ENCODE measurements at places on chromosomes 6 and 20.

DNA sequence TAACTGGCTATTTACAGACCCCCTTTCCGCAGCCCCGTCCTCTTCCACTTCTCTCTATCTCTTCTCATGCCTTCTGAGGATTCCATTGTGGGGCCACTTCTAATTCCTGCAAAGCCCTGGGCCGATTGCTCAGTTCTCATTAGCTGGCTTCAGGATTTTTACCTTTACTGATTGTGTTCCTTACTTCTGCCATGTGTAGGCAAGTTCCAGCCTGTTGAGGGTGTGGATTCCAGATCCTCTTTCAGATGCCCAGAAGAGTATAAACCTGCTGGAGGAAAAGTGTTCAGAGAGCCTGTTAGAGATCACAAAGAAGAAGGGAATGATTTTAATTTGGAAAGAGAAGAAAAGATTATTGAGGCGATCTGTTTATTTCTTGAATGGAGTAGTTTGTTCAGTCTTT, 5.4 kb downstream of the DSE start:
- no peak for DNase-seq

DNA sequence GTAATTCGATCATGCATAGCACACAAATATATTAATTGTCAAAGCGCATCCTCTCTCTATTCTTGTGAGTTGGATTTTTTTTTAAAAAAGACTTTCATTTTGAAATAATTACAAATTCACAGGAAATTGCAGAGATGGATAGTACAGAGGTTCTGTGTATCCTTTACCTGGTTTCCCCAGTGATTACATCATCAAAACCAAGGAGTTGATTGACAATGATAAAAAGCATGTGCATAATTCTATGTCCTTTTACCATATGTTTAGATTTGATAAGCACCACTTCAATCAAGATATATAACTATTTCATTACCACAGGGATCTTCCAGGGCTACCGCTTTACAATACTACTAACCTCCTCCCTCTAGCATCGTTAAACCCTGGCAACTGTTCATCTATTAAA, 40.2 kb downstream of the CCN2 start:
- DNase-seq = no peak

DNA sequence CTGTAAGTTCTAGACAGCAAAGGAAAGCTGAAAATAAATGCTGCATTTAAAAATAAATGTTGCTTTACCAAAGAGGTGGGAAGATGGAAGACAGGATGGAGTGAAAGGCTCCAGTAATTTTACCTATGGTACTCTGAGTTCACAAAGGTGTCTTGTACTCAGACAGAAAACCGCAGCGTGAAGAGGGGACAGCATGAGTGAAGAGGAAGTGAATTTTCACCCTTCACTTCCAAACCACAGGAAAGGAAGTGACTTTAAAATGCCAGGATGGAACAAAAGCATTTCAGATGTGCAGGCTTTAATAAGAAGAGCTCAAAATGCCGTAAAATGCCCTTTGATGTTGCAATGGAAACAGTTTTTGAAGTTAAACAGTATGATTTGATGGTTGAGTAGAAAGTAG, 91.2 kb upstream of the TINAG start:
- DNase-seq = no peak

GRCh38 chr6:12238219-12238618, 51.9 kb upstream of the EDN1 start:
- no peak for DNase-seq

DNA sequence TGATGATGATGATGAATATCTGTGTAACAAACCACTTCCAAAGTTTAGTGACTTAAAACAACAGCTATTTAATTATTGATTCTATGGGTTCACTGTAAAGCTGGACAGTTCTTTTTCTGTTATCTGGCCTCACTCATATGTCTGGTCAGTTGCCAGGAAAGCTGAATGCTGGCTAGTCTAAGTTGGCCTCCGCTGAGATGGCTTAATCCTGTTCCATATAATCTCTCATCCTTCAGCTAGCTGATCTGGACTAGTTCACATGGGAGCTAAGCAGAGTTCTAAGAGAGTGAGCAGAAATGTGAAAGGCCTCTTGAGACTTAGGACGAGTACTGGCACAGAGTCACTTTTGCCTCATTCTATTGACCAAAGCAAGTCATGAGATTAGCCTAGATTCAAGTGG, 334.7 kb upstream of the FLRT3 start:
- DNase-seq = no peak

DNA sequence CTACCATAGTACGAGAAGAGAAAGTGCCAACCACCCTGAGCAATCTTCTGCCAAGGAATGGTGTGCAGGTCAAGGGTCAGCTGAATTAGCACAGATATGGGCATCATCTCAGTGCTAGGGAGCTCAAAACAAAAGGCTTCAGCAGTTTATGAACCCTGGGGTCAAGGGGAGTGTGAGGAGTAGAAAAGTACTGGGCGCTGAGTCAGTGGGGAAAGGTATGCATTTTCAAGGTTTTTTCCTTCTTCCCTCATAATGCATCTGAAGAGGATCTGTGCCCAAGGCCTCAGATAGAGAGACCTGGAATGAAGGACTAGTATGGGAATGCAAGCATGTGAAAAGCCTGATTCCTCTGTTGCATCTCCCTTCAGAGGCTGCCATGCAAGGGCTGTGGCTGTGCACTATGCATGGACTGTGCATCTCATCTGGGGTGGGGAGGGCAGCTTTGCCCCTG, 81.7 kb downstream of the PERP start:
- DNase-seq = no peak

- no peak for DNase-seq
These were observed 252.3 kb upstream of the KCNG1 start for GRCh38 chr20:51275181-51275580.

DNA sequence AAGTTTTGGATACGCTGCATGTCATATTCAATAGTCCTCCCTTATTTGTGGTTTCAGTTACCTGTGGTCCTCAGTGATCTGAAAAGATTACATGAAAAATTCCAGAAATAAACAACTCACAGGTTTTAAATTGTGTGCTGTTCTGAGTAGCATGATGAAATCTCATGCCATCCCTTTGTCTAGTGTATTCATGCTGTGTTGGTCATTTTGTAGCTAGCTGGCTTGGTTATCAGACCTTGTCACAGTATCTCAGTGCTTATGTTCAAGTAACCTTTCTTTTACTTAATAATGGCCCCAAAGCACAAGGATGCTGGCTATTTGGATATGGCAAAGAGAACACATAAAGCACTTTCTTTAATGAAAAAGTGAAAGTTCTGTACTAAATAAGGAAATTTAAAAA, 78.3 kb downstream of the FUT9 start:
- no peak for DNase-seq

GRCh38 chr20:47061549-47061948, 166.9 kb downstream of the EYA2 start:
- DNase-seq = no peak

GRCh38 chr6:109091314-109092024, 3.2 kb downstream of the SESN1 start:
- DNase-seq = no peak

- DNase-seq = no peak
These were observed 123.2 kb downstream of the TFAP2C start for GRCh38 chr20:56752274-56752673.

- no peak for DNase-seq
These were observed 556.6 kb upstream of the CDH4 start for GRCh38 chr20:60695226-60696000.

DNA sequence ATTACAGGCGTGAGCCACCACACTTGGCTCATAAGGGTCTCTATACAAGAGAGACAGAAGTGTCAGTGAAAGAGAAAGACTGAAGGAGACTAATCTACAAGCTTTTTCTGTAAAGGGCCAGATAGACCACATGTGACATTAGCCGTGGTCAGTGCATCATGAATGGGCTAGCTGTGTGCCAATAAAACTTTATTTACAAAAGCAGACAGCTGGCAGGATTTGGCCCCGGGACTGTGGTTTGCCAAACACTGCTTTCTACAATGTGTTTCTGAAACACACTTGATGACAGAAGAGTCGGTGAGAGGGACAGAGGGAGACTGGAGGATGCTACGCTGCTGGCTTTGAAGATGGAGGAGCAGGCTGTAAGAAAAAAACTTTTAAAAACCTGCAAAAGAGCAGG, 285.4 kb downstream of the TFAP2C start:
- no peak for DNase-seq

DNA sequence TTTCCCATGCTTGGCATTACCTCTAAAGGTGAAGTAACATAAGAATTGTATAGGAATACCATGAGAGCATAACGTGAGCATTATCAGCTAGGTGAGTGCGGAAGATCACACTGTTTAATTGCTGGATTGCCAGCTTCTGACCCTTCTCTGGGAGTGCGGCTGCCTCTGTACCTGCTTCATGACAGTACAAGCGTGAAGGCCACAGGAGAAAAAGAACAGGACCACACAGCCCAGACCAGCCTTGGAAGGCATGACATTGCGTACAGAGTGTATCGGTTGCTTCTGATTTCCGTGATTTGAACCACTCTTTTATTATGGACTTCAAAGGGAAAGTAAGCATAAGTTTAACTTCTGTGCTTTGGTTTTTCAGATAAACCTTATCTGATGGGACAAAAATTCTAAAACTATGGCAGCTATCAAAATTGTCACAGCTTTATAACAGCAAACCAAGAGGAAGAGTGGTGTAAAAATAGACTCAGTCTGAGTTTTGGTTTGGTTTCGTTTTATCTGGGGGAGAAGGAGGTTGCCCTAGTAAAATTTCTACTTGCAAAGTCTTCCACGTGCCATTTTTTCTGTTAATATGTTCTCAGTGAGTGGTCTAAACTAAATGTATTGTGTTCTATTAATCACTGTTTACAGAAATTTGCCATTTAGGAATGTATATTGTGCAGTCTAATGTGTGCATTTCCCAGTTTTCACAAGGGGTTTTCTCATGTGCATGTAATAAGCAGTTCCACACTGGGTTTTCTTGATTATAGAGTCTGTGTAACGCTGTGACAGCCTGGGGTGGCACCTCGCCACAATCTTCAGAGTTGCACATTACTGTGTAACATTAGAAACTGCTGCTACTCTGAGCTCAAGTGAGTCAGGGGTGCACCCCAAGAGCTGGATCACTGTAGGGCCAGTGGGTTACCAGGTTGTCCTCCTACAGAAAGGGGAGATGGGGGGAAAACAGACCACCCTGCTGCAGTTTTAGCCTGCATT, 97.3 kb downstream of the RPP40 start:
- no peak for DNase-seq

DNA sequence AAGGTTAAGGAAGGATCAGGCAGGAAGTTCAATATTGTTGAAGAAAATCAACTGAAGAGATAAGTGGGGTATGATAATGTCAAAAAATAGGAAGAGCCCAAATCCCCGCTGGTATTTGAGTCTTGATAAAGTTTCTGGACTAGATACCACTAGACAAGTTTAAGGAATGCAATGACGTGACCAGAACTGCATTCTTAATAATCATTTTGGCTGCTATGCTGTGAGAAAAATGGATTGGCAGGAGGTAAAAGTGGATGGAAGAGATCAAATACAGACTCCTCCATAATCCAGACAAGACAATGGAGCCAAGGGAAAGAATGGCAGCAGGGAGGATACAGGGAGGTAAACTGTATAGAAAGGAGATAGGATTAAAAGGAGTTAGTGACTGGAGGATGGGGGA, 128.2 kb downstream of the COL12A1 start:
- no peak for DNase-seq

GRCh38 chr20:12074111-12074655, 156.5 kb downstream of the BTBD3 start:
- no peak for DNase-seq

DNA sequence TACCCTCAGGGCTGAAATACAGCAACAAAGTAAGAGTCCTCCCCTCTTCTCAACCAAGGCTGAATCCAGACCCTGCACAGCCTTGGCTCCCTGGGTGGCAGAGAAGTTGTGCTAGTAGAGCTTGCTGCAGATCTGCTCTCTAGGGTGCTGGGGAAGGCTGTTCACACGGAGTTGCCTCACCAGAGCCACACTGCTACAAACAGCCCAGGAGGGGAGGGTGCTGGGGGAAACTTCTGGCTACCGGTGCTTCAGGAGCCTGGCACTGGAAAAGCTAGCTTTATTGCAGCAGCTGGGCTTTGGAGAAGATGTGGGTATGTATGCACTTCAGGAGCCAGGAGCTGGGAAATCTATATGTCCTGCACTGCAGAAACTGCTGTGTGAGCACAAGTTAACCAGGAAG, 37.6 kb upstream of the SUPT3H start:
- no peak for DNase-seq

DNA sequence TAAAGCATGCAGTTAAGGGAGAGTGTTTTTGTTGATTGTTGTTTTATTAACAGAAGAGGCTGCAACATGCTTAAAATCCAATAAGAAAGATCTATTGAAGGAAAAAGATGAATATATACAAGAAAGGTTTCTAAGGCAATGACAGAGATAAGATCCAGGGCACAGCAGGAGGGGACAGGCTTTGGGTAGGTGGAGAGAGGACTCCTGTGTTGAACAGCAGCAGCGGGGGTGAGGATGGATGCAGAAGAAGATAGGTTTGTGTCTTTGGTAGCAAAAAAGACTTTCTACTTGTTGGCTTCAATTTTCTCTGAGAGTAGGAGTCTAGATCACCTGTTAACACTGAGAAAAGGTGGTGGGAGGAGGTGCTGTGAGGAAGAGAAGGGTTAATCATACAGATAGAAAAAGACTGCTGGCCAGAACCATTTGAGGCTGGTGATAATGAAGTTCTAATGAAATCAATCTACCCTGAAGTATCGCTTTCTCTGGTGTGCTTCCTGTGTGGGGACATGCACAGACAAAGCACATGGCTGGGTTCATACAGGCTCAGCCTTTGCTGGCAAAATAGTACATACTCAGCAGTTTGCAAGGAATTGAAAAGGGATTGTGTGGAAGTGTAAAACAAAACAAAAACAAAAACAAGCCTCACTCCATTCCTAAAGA, 17.2 kb upstream of the DST start:
- DNase-seq = no peak

DNA sequence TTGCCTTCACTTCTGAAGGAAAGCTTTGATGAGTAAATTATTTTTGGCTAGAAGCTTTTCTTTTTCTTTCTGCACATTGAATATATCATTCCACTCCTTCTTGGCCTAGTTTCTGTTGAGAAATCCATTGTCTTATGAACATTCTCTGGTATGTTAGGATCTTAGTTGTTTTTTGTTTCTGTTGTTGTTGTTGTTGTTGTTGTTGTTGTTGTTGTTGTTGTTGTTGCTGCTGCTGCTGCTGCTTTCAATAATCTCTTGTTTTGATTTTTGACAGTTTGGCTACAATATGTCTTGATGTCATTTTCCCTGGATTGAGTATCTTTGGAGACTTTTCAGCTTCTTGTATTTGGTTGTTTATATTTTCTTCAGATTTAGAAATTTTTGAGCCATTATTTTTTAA, 836.5 kb upstream of the MAN1A1 start:
- no peak for DNase-seq

- peak; percentile 70 for DNase-seq
These were observed 4.3 kb upstream of the CEBPB start for GRCh38 chr20:50186151-50186885.

DNA sequence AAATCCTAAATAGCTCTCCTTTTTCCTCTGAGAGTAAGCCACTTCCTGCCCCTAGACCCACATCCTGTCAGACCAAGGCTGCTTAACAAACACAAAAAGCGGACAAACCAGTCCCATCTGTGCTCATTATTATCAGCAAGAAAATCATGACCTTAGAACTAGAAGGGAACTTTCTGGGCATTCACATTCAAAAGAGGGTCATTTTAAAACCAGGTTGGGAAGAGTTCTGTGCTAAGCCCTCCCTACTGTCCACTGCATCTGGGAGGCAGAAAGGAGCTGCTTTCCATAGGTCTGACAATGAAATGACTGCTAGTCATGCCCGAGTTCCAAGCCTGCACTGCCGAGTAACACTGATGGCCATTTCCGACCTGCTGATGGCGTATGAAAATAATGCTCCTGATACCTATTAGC, 15.4 kb downstream of the EZR start:
- no peak for DNase-seq

GRCh38 chr6:134520181-134521115, 202.5 kb upstream of the SGK1 start:
- DNase-seq = no peak
